ENCODE measurements at places on chromosomes 4 and X.

GRCh38 chr4:153464068-153464467 lies 2.1 kb upstream of the TMEM131L start:
- DNase-seq: no peak

DNA sequence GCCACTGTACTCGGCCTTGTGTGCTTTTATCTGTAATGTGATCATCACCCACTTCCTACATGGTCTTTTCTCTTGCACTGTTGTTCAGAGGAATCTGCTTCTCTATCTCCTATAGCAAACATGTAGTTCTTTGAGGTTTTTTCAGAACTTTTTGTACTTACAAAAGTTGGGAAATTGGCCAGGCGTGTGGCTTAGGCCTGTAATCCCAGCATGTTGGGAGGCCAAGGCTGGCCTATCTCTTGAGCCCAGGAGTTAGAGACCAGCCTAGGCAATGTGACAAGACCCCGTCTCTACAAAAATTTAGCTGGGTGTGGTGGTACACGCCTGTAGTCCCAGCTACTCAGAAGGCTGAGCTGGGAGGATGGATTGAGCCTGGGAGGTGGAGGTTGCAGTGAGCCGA lies 30.4 kb downstream of the TAF1 start:
- DNase-seq: no peak

- DNase-seq: no peak
These were observed 83.3 kb upstream of the KIT start for GRCh38 chr4:54574500-54574899.

DNA sequence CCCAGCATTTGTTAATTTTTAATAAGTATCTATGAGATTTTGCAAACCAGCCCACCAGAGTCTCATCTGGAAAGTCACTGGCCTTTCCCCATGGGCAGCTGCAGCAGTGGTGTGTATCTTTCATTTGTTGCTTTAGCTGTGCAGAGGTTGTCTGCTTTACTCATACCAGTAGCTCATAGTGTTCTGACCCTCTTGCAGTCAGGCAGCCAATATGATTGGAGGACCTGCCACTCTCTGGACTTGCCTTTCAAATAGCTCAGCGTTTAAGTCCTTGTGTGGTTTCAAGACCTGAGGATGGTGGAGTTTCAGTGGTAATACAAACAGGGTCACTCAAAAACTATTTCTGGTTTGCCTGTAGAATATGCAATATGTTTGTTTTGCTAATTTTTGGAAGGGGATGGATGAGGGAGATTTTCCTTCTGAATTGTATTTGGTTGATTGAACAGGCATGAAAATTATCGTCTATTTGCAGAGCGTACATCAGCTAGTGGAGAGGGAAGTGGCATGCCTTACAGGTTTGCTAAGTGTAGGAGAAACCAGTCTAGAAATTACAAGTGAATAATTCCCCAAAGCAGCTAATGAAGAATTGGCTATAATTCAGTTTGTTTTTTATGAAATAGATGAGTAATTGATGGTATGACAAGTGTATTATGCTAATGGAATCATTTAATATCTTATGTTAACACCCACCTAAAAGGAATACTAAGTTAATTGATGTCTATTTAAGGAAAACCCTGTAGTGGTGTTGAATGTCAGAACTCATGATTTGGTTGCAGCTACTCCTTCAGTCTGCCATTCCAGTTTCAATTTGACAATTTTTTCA lies 8.9 kb downstream of the POLA1 start:
- no peak for DNase-seq

Measured in non-pigmented ciliary epithelial cell (primary cell).